Inflammatory macrophage treated with lipopolysaccharide for 4 hours (primary cell): ENCODE measurements at places on chromosomes 1 and 21.

DNA sequence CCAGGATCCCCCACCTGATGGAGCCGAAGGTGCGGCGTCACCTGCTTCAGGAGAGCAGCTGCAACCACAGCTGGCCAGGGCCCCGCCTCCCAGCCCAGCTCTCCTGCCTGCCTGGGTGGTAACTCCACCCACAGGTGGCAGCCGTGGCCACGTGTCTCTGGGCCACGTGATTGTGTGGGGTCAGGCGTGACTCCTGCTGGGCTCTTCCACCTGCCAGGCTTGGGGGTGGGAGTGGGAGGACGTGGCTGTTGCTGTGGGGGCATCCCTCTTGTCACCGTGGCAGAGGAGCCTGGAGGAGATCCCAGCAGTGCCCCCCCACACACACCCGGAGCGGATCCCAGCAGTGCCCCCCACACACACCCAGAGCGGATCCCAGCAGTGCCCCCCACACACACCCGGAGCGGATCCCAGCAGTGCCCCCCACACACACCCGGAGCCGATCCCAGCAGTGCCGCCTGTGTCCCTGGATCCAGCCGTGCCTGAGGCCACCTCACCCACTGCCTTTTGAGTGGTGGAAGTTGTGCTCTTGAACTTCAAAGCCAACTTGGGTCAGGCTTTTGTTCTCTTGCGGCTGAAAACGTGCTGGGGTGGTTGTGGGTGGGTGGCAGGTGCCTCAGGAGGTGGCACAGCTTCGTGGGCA is 32.2 kb downstream of the POFUT2 start:
- DNase-seq: no peak

DNA sequence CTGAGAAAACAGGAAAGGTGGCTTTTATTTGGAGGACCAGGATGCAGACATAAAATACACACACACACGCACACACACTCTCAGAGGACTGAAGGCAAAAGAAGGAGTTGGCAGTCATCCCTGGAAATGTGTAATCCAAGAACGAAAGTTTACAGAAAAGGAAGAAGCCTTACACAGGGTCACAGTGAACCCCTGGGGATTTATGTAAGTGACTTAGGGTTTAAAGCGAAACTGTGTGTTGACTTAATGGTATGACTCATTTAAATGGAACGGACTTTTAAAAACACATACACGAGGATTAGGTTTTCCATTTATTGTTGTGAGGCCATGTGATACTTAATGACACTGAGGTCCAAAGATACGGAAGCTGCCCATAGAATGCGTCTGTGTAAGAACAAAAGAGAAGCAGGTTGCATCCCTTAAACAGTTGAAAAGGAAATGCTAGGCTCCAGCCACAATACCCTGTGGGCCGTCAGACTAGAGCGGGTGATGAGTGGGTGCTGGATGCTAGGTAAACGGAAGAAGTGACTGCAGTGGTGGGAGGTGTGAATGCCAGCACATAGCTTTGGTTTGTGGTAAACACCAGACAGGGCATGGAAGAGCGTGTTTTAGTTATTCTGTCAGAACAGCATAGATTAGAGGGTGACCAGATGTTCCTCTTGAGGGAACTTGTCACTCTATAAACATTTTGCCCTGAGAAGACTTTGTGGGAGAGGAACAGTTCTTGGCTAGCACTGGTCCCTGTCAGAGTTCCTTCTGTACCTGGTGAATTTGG is 21.6 kb upstream of the BCL10 start:
- no peak for DNase-seq

DNA sequence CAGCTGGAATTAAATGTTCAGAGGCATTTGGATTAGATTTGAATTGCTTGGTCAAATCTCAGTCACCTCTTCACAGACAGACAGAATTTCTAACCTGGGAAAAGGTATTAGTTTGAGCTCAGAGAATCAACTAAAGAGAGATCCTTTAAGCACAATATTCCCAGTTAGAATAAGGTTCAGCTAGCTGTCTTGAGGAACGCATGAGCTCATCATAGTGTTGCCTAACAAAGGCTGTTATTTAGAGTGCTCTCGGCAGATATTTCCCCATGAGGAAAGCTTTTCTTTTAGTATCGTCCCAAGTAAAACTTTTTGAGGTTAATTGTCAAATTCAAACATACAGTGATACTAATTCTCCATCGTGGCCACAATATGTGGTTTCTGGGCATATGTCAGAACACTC is 269.9 kb downstream of the HLX start:
- DNase-seq: peak; percentile 87

DNA sequence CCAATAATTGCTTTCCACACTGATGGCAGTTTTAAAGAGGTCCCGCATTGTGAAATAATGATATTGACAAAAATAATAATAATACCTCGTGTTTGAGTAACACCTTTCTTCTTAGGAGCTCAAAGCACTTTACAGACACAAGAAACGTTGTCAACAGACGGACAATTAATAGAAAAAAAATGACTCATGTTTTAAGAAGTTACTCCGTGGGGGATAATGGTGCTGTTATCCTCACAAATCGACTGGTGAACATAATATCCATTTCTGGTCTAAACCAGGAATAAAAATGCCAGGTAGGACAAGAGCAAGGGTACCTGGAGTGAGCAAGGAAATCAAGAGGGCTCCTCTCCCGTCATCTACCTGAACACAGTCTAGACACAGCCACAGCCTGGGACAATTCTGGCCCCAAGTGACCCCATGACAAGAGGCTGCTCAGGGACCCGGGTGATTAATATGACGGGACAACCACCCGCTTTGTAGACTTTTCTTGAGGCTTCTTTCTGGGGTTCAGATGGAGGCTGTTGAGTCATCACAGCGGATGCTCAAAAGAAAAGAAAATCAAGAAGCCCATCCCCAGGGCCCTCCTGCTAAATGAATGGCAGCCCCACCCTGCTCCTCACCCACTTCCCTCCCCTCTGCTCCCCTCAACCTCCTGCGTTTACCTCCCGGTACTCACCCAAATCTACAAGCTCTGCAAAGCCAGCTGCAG is 146.2 kb upstream of the IRF2BP2 start:
- no peak for DNase-seq

DNA sequence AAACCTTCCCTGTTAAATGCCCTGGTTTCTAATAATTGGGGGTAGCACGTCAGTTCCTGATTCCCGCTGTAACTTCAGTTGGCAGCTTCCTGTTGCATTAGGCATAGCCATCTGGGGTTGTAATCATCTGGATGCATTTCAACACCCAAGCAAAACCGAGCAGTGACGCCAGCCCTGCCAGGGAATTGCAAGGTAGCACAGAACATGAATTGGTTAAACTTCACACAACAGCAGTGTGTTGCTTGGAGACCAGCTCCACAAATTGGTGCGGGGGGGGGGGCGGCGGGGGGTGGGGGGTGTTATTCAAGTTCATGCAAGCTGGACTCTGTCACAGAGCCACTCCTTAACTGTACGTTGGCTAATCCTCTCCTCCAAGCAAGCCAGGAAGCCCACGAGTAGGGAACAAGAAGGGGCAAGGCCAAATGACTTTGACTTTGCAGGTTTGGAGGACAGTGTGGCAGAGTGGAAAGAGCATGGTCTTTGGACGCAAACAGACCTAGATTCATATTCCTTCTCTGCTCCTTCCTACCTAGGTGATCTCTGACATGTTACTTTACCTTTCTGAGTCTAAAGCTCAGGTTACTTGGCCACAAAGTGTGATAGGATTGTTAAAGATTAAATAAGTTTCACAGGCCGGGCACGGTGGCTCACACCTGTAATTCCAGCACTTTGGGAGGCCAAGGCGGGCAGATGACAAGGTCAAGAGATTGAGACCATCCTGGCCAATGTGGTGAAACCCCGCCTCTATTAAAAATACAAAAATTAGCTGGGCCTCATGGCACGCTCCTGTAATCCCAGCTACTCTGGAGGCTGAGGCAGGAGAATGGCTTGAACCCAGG is 4.7 kb downstream of the LAX1 start:
- DNase-seq: peak; percentile 94

GRCh38 chr1:23282957-23283356 is 61.1 kb downstream of the HNRNPR start:
- peak; percentile 92 for DNase-seq

DNA sequence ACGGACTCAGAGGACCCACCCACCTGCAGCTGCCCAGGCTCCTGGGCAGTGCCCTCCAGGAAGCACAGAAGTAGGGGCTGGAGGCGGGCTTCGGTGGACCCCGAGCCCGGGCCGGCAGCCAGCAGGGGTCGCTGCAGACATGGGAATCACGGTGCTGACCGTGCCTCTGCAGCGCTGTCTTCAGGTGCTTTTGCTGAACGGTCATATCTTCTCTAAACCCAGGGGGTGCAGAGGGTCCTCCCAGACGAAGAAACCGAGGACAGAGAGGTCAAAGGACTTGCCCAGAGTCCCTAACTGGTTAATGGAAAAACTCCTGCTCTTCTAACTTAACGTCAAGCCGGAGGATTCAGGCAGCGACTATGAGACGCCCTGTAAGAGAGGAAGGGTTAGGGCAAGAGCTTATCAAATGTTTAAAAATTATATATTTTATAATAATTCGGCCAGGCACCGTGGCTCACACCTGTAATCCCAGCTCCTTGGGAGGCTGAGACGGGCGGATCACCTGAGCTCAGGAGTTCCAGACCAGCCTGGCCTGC is 21.5 kb upstream of the LEFTY2 start:
- DNase-seq: peak; percentile 25

GRCh38 chr1:1048765-1049164 is 25.3 kb downstream of the RNF223 start:
- DNase-seq: no peak

GRCh38 chr1:182395906-182396305 is 4.3 kb upstream of the GLUL start:
- peak; percentile 55 for DNase-seq

DNA sequence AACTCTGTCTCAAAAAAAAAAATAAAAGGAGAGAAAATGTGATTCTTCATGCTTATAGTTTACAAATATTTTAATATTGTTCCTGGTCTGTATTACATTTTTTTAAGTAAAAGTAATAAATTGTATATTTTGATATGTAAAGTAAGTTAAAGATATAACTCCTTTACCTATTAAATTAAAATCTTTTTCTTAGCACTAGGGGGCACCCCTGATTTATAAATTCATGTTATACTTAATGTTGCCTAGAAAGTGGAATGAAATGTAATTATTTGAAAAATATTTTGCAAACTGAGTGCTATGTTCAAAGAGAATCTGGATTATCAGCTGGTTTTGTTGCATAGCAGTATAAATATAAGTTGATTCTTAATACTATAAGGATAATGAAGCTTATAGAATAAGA is 49.2 kb downstream of the RALGPS2 start:
- peak; percentile 43 for DNase-seq

GRCh38 chr1:226610671-226611070 is 62.1 kb downstream of the STUM start:
- DNase-seq: no peak

DNA sequence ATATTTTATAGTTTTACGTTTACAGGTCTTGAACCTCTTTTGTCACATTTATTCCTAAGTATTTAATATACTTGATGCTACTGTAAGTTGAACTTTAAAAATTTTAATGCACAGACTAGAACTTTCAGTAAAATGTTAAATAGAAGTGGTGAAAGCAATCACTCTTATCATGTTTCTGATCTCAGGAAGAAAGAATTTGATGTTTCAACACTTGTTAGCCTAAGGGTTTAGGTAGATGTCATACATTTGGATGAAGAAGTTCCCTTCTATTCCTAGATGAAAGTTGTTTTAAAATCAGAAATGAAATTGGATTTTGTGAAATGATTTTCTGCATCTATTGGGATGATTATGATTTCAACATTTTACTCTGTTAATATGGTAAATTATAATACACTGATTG is 63.6 kb upstream of the TTLL7 start:
- DNase-seq: no peak

GRCh38 chr1:7526867-7527732 is 244.0 kb upstream of the VAMP3 start:
- peak; percentile 18 for DNase-seq

DNA sequence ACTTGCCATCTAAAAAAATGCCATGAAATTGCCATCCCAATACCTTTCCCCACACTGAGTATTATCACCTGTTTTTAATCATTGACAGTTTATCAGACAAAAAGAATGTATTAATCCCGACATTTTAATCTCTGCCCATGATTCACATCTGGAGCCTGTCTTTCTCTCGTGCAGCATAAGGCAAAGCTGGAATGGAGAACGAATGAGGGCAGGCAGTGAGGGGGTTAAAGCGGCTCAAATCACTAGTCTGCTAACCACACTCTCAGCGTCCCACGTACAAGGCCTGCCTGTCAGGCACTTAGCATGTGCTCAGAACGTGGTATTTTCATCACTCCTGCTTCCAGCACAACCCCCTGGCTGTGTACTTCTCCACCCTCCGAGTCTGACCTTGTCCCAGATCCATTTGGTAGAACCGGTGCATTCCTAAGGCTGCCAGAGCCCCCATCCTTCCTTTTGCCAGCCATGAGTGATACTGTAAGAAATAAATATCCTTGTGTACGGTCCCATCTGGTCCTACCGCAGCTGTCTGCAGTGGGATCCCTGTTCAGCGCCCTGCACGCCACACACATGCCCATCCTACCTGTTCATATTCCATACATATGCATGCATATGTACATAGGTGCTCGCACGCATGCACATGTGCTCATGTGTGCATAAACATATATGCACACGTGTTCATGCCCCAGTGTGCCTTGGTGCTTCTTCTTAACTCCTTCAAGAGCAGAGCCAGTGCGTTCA is 34.6 kb upstream of the FHAD1 start:
- no peak for DNase-seq

DNA sequence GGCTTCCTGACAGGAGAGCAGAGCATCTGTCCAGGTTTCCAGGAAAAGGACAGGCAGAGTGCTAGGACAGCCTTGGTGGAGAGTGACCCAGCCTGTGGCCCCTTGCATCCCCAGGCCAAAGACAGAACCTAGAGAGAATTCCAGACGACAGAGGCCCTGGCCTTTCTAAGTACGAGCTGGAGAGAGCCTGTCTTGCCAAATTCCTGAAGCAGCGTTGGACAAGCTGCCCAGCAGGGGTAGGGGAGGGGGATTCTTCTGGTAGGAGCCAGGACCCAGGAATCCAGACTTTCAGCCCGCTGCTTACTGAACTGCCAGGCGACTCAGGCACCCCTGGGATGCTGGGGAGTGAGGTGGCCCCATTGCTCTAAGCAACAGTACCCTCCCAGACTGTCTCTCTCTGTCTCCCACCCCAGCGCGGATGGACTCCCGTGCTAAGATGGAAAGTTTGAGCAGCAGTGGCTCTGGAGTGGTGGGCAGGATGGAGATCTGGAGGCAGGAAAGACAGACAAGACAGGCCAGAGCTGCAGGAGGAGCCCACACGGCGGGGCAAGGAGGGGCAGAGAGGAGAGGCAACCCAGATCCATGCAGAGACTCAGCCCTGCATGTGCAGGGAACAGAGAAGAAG is 8.8 kb upstream of the PEAR1 start:
- no peak for DNase-seq

GRCh38 chr1:55081188-55081904 is 42.0 kb downstream of the PCSK9 start:
- DNase-seq: no peak

GRCh38 chr1:153397051-153397923 is 6.4 kb upstream of the S100A8 start:
- DNase-seq: no peak

DNA sequence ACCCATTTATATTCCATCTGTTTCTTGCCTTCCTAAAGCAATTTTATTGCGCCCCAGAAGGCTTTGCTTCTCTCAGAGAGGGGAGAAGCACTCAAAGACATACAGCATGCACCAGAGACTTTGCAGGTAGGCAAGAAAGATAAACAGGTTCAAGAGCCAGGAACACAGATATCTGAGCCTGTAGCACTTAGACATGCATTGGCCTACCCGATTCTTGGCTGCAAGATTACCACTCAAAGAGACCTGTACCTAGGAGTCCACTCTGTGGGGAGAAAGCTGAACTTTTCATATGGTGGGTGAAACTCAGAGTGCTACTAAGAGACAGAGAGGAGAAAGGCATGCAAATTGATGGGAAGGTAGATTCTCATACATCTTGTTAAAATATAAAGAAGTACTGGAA is 609.4 kb upstream of the PKN2 start:
- DNase-seq: no peak

GRCh38 chr1:161803181-161803580 is 37.1 kb downstream of the ATF6 start:
- no peak for DNase-seq
